Inflammatory macrophage (primary cell): ENCODE measurements at places on chromosomes 16 and 17.
A peak's percentile ranks its signal among the peaks of the same experiment; 100 is the strongest.

DNA sequence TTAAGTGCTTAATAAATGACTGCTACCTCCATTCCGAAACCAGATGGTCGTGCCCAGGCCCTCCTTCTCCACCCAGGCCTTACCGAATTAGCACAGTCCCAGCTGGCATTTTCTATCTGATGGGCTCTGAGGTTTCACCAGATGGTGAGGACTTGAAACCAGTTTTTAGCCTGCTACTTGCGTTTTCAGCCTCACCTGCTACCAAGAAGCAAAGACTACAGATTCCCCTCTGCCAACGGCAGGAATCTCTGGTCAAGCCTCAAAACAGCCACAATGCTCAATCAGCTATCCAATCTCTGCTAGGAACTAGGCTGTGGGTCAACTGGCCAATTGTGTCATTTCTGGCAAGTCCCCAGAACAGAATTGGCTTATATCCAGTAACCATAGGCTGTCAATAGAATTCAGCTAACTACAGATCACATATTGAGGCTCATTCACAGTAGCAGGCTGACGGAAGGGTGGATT lies 11.7 kb downstream of the PECAM1 start:
- DNase-seq = no peak

- DNase-seq = no peak
These were observed 28.0 kb upstream of the DDX52 start for GRCh38 chr17:37671028-37671823.

DNA sequence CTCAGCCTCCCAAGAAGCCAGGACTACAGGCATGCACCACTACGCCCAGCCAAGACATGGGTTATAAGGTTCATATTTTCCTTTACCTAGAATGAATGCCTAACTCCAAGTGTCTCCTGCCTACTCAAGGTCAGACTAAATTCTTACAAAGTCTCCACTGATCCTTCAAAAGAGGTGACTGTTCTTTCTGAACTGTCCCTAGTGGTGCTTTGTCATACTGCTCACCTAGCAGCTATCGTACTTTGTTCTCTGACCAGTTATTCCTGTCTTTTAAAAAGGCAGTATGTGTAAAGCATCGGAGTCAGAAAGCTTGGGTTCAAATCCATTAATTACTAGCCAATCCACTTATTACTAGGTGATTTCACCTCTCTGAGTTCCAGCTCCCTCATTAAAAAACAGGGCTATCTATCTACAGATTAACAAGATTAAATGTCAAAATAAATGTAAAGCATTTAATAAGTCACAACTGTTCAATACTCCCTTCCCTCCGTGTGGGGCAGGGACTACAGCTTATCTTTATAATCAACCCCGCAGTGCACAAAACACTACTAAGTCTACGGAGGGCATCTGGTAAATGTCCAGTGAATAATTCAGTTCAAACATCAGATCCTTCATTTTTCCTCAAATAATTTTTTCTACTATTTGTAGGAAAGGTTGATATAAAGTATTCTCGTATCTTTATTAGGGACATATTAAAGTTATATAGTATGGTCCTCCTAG lies 20.0 kb upstream of the ITGA2B start:
- no peak for DNase-seq

DNA sequence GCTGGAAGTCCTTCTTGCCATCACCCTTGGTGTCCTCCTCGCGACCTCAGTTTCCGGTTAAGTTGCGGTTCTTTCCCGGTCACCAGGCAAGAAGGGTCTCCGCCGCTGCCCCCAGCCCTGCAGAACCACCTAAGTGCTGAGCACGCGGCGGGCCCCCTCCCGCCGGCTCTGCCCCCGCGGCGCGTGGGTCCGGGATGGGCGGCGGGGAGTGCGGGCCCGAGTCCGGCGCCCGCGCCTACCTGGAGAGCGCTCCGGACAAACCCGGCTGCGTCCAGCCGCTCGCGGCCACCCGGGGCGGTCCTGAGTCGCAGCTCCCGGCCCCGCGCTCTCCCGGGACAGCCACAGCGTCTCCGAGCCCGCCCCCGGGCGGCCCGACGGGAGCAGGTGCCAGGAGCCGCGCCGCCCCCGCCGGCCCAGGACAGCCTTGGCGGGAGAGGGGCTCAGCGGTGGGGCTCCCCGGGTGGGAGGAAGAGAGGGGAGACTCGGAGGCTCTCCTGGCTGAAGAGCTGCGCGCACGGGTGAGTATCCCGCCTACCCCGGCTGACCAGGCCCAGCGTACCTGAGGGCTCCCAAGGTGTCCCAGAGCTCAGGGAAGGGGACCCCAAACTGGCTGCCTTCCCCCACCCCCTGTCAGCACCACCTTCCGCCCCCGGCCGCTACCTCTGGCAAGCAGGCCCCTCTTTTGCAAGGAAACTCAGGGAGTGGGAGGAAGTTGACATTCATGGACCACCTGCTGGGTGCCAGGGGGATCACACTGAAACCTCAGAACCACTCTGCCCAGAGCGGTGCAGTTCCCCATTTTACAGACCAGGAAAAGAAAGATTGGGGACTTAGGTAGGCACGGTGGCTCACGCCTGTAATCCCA lies 22.2 kb upstream of the C17orf113 start:
- DNase-seq = no peak

DNA sequence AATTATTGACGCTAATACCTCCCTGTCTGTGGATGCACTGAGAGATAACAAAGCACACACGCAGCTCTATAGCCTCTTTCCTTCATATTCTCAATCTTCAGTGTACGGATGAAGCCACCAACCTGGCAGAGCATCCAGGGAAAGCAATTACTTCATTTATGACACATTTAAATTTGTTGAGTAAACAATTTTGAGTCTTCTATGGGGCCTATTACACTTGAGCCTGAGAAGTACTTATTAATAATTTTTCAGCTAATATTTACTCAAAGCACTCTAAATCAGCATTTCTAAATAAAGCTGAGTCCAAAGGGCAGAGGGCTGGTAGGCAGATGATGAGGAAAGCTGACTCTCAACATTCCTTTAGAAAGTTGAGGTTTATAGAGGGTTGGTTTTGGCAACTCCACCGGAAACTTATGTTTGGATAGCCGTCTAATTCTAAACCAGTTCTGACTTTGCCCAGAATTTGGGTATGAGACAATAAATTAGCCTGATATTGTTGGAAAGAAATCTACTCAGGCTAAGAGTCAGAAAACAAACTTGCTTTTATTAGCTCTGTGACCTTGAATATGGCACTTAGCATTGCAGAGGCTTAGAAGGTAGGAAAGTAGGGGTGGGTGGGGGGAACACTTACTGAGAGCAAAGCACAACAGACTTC lies 643.5 kb downstream of the CDH11 start:
- no peak for DNase-seq

- no peak for DNase-seq
These were observed 122.5 kb downstream of the KCNJ18 start for GRCh38 chr17:21814776-21815175.

DNA sequence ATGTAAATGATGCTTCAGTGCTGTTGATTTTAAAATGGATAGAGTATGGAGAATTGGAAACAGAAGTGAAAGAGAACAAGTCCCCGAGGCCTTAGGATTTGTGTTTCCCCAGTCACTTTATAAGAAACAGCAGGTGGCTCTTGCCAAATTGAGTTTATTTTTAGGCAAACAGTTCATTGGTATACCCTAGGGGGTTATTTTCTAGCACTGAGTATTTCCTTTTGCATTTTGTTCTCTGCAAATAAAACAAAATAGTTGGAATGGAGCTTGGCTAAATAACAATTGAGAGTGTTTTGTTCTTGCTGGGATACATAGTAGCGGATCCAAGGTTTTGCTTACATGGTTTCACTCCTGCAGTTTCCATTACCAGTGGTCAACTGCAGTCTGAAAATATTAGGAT lies 591.1 kb upstream of the C16orf82 start:
- no peak for DNase-seq

DNA sequence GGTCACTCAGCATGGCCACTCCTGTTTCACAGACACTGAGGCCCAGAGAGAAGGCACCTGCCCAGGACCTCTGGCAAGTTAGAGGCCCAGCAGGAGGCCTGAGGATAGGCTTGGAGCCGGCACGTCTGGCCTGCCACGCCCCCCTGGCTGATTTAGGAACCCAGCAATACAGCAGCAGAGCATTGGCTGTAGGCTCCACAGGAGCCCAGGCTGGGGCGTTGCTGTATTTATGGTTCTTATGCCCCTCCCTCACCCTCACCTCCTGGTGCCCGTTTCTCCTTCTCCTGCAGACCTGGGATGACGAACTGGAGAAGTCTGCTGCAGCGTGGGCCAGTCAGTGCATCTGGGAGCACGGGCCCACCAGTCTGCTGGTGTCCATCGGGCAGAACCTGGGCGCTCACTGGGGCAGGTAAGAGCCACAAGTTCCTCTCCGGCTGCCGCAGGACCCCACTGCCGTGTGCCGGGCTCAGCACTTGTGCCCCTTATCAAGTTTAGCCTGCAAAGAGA lies 25.8 kb downstream of the CRISPLD2 start:
- DNase-seq = no peak

- DNase-seq = peak; percentile 4
These were observed 82.7 kb upstream of the CREBBP start for GRCh38 chr16:3963203-3963602.

DNA sequence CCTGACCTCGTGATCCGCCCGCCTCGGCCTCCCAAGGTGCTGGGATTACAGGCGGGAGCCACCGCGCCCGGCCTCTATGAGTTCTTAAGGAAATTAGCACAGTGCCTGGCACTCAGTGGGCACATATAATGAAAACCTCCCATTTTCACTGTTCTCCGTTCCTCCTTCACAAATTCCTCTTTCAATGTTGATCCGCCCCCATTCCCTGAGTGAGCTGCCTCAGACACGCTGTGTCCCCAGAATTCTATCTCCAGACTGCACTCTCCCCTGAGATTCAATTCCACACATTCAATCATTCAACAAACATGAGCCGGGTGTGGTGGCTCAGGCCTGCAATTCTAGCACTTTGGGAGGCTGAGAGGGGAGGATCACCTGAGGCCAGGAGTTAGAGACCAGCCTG lies 7.0 kb downstream of the P2RX1 start:
- DNase-seq = no peak

DNA sequence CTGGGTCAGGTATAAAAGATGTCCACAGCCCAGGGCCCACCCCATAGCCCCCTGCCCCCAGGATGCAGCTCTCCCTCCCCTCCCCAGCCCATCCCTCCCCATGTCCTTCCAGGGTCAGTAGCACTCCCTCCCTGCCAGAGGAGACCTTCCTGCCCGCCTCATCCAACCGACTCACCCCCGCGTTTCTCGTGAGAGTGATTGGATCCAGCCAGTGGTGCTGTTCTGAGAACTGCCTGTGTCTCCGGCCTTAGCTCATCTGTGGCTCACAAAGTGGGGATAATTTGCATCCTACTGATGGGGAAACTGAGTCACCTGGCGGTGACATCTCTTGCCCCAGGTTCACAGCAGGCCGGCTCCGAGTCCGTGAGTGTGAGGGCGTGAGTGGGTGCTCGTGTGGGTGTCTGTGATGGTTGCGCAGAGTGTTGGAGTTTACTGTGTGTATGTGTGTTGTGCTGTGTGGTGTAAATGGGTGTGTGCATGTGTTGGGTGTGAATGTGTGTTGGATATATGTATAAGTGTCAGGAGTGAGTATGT lies 90.7 kb upstream of the GSE1 start:
- DNase-seq = no peak
